Glutamatergic neuron (in vitro differentiated cells): ENCODE measurements at places on chromosomes 1 and 21. TPM values are rescaled to one million over a fixed set of nuclear protein-coding genes. Genes with fewer than 3 reads are reported as not detected.

The ERICH3 gene
- total RNA-seq, result 1.9 TPM

The FCRL4 gene
- total RNA-seq, result not detected

The ELAVL4 gene
- 477 TPM for total RNA-seq

The GABPB2 gene
- total RNA-seq, result 5.4 TPM

The ZNF593OS gene
- total RNA-seq, result 4.2 TPM
